ENCODE measurements at places on chromosomes 3 and 15. TPM values are rescaled to one million over a fixed set of nuclear protein-coding genes. Genes with fewer than 3 reads are reported as not detected.
A peak's percentile ranks its signal among the peaks of the same experiment; 100 is the strongest.

IL17RB gene
- not detected for total RNA-seq

LRRIQ4 gene
- not detected for total RNA-seq

DNA sequence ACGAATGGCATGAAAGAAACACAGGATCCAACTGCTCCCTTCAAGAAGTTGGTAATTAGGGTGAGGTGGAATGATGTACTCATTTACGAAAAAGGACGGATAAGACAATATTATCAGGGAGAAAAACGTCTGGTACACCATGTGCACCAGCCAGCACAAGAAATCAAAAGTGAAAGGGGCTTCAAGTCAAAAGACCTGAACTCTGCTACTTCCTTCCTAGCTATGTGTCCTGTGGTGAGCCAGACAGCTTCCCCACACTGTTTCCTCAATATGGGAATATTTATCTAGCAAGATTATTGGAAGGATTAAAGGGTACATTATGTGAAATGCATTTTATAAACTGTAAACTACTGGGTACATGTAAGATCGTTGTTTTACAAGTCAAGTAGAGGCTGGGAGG lies 33.9 kb downstream of the RAB27A start:
- DNase-seq: no peak

- DNase-seq: no peak
Observed at GRCh38 chr15:36722555-36722954, 143.1 kb downstream of the CDIN1 start.

PLCL2 gene
- 3.5 TPM for total RNA-seq

GRCh38 chr15:98514034-98514622 lies 134.2 kb upstream of the IGF1R start:
- DNase-seq: no peak

GRCh38 chr3:138921316-138922292 lies 25.3 kb downstream of the FOXL2 start:
- DNase-seq: no peak

CNTN6 gene
- total RNA-seq: 0.40 TPM

DNA sequence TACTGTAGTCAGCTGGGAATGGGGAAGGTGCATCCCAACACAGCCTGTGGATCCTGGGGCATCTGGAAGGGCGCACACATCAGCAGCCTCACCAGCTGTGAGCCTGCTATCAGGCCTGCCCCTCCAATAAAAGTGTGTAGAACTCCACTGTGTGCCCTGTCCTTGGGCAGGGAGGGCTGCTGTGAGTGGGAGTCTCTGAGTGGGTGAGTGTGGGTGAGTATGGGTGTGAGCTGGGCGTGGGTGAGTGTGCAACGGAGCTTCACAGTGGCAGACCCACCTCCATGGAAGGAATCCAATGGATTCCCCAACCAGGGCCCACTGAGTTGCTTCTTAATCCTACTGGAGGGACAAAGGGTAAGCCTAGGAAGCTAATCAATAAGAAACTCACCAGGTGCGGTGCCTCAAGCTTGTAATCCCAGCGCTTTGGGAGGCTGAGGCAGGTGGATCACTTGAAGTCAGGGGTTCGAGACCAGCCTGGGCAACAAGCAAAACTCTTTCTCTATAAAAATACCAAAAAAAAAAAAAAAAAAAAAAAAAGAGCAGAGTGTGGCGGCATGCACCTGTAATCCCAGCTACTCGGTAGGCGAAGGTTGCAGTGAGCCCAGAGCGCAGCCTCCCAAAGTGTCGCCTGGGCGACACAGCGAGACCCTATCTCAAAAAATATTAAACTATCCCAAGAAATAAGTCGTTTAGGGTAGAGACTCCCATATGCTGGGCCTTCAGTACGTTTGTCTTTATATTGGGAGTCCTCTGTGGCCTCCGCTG lies 555 bp upstream of the RCCD1 start:
- no peak for DNase-seq

DNA sequence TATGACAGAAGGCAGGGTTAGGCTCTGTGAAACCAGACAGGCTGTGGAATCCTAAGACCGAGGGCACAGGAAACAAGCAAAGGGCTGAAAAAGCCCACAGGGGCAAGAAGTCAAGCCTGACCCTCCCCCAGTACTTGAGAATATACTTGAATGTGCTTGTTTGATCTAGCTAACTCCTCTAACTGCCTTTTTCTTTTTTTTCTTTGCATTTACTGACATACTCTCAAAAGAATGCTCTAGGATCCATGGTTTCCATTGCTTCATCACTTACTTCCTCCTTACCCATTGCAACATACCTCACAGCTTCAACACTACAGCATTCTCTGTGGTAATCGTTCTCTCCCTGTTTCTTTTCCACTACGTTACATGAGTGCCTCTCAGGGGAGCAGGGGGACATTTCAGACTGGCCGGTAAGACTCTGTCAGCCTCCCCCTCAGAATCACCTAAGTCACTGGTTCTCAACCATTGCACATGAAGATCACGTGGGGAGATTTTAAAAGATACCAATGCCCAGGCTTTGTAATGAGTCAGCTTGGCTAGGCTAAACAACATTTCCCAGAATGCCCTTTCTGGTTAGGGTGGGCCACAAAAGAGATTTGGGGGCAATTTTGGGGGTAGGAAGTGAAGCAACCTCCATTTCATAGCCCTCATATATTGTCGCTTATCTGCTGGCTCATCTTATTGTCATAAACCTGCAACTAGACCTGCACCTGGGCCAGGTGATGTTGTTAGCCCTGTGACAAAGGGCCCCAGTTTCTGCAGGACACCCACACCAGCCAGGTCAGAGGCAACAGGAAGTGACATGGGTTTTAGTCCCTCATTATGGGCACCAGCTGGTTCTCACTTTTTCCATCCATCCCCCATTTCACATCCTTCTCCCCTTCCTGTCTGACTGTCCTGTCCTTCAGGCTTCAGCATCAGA lies 24.6 kb upstream of the RSL24D1 start:
- DNase-seq: peak; percentile 14
